ENCODE measurements at places on chromosomes 11 and 22.

DNA sequence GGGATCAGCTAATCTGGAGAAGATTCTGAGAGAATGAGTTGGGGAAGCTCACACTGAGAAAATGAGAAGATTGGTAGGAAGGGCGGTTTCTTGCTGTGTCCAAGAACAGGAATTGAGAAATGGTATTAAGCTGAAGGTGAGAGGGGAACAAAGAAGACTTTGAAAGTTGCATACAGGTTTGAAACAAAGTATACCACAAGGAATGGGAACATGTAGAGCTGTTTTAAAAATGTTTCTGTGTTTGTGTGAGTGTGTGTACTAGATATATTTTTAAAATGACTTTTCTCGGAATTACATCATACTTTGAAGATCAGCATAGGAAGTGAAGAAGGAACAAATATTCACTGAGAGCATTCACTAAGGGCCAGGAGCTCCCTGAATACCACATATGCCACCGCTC lies 24.4 kb upstream of the IZUMO1R start:
- no peak for DNase-seq

DNA sequence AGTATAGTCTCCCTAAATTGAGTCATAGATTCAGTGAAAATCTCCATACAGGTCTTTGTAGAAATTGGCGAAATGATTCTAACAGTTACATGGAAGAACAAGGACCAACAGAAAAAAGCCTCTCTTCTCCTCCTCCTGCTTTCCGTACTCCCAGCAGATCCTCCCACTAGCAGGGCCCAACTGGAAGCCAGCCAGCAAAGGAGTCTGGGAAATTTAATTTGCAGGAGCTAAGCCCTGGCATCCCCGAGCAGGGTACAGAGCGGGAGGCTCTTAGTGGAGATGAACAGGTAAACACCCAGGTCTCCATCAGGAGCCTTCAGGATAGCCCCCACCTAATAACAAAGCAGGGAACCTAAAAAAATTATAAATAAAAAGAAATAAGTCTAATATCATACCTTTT lies 1473.8 kb downstream of the TBC1D22A start:
- DNase-seq = no peak

DNA sequence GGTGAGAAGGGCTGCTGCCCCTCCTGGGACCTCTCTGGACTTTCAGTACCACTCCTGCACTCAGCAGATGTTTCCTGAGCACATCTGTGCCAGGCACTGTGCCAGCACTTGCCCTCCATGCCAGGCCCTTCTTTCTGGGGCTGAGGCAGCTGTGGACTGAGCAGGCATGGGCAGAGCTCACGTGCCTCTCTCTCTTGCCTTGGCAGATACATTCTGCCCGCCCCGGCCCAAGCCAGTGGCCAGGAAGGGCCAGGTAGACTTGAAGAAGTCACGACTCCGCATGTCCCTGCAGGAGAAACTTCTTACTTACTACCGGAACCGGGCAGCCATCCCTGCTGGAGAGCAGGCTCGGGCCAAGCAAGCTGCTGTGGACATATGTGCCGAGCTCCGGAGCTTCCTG lies 8.3 kb upstream of the ATF4 start:
- DNase-seq = no peak

GRCh38 chr22:40628354-40629042 lies 8.0 kb downstream of the MRTFA start:
- peak; percentile 60 for DNase-seq

DNA sequence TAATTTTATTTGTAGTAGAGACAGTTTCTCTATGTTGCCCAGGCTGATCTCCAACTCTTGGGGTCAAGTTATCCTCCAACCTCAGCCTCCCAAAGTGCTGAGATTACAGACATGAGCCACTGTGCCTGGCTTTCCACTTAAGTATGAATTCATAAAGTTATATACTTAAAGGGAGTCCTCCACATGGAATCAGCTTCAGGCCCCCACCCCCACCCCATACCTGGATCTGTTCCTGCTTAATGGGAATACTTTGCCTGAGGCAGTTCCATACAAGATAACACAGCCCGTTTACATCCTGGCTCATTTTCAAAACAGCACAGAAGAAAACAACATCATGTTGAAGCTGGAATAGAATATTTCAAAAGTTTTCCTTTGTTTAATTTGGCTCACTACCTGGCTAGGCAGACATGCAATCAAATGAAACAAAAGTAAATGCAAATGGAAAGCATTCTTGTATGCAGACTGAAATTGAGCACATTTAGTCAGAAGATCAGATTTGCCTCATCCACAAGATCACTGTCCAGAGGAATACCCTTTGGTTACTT lies 82.4 kb downstream of the FAT3 start:
- no peak for DNase-seq

- DNase-seq = peak; percentile 88
These were observed 24.4 kb upstream of the PAMR1 start for GRCh38 chr11:35549787-35550186.

- no peak for DNase-seq
These were observed 20.3 kb downstream of the FAM118B start for GRCh38 chr11:126231725-126232459.

GRCh38 chr11:95279921-95280868 lies 49.2 kb upstream of the SESN3 start:
- no peak for DNase-seq

DNA sequence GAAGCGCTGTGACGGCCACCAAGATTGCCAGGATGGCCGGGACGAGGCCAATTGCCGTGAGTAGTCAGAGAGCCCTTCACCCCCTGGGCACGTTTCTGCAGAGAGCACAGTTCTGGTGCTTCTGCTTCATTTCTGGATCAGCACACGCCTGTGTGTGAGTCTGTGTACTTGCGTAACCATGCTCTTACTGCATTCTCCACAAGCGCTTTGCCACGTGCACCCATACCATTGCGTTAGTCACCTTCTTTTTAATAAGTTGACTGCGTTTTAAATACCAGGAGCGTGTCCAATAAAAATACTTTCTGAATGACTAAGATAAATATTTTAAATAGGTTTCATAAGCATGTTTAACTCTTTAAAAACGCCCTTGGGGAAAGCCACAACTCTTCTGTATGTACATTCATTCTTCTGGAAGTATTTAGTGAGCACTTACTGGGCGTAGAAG lies 143.0 kb upstream of the SORL1-AS1 start:
- DNase-seq = peak; percentile 93

GRCh38 chr22:24270556-24271385 lies at the start of gene SPECC1L:
Gene SPECC1L (plus strand): TSS chr22:24270831. CDS start chr22:24302232, 31,401 bp downstream.
- peak; percentile 99 for DNase-seq

DNA sequence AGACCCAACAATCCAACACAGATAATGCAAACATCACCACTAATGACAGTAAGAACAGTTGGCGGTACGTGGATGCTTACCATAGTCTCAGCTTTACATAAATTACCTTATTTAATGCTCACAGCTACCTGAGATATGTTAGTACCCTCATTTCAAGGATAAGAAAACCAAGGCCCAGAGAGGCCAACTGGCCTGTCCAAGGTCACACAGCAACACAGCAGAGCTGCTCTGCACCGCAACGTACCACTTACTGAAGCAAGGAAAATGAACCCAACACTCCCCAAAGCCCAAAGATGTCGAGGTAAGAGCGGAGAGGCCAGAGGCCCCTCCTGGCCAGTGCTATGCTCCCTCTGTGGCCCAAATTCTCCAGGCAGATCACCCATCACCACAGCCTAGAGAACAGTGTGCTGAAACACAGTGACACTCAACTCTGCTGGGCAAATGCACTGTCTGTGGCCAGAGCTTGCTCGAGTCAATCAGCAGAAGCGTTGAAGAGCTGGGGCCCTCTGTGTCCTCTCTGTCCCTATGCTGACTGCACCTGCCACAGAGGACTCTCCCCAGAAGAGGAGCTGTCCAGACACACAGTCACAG lies 14.0 kb downstream of the SHANK2 start:
- no peak for DNase-seq

DNA sequence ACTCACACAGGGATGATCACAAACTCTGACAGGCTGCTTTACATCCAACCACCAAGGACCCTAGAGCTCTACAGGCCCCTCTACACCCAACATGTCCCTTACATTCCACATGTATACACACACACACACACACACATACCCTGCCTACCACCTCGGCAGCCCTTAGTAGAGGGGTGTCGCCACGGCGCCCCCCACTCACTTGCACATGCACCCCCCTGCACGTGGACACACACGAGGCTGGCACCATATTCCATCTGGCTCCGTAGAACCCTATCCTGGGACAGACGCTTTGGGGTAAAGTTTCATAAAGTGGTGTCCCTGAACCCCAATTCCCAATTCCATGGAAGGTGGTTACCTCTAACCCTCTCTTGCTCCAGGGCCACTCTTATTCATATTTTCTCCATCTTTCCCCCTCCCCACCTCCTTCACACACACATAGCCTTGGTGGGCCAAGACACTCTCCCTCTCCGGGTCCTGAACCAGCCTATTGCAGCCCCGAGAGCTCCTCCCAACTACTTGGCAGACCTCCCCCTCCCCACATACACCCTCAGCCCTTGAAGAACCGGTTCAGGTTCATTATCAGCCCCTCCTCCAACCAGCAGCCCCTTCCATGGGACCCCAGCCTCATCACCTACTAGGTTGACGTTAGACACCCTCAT lies 809 bp downstream of the PDE2A start:
- DNase-seq = no peak

- DNase-seq = no peak
These were observed 5.6 kb downstream of the ALX4 start for GRCh38 chr11:44304091-44305025.

GRCh38 chr11:11446967-11447366 lies 93.9 kb upstream of the CSNK2A3 start:
- DNase-seq = no peak

GRCh38 chr11:120908461-120909181 lies 115.3 kb upstream of the TBCEL start:
- no peak for DNase-seq

DNA sequence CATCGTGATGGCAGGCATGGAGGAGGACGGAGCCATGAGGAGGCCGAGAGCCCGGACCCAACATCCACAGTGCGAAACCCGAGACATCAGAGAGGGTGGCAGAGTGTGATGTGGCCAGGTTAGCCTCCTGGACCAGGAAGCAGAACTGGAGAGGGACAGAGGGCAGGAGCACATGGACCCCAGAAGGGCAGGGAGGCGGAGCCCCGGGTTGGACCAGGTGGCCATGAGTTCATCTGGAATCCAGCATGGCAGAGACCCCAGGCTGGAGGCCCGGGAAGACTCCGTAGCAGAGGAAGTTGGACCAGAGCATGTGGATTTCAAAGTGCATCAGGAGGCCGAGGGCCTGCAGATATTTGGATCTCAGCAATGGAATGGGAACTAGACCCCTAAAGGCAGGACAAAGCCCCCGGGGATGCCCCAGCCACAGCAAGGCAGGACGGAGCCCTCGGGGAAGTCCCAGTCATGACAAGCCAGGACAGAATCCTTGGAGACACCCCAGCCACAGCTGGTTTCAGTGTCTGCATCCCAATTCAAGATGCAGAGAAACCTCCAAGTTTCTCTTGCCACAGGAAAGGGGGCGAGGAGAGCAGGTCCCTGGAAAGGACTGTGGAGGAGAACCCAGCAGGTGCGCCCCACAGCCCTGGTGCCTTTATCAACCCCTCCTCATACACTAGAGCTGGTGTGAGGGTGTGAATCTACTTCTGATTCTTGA lies 1393.4 kb downstream of the BRD1 start:
- no peak for DNase-seq

GRCh38 chr22:18113680-18114394 lies 3.2 kb downstream of the TUBA8 start:
- DNase-seq = no peak

DNA sequence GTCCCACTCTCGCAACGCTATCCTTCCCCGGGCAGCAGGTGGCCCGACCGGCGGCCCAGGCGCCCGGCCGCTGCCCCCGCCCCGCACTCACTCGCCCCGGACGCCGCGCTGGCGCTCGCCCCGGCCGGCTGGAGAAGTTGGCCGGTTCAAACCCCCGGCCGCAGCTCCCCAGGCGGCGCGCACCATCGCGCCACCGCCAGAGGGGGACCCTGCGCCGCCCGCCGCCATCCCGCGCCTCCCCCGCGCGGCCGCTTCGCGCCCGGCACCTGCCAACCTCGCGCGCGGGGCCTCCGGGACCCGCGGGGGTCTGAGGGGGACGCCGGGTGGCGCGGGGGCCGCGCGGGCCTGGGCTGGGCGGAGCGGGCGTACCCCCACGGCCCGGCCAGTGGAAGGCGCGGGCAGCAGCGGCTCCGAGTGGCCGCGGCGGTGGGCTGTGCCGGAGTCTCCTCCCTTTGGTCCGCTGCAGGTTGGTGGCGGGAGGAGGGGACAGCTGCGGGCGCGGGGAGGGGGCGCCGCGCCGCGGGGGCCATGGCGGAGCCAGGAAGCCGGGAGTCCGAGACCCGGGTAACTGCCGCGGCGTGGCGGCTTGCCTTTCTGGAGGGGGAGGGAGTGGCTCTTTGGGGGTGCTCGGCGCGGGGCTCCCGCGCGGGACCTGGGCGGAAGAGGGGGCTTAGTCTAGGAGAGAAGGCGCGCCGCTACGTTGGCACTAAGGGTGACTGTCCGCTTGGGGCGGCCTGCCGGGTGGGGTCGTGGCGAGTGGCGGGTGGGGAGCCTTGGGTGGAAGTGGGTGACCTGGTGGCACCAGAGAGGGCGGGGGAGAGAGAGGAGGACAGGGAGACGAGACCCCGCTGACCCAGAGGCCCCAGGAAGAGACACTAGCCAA lies at the start of the genes MPST and TST:
MPST (plus strand) TSS at position 434 of the 883 bp plus-strand sequence; CDS start at position 529, 95 bp downstream.
TST (minus strand) TSS at position 139 of the 883 bp plus-strand sequence. CDS start 715 bp downstream, outside the sequence.
- DNase-seq = peak; percentile 85

DNA sequence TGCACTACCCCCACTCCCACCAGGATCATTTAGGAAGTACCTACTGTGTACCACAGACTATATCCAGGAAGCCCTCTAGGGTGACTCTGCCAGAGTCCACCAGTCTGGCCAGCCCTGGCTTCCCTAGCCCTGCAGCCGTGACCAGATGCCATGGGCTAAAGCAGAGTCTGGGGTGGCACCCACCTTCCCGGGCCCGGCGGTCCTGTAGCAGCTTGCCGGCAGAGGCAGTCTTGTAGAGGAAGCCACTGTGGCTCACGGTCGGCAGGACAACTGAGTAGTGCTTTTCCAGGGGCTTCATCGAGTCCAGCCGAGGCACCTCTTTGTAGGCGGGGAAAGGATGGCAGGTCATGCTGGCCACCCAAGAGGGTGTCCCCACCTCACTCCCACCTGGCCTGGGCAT lies 27.2 kb upstream of the PDE2A start:
- DNase-seq = no peak

DNA sequence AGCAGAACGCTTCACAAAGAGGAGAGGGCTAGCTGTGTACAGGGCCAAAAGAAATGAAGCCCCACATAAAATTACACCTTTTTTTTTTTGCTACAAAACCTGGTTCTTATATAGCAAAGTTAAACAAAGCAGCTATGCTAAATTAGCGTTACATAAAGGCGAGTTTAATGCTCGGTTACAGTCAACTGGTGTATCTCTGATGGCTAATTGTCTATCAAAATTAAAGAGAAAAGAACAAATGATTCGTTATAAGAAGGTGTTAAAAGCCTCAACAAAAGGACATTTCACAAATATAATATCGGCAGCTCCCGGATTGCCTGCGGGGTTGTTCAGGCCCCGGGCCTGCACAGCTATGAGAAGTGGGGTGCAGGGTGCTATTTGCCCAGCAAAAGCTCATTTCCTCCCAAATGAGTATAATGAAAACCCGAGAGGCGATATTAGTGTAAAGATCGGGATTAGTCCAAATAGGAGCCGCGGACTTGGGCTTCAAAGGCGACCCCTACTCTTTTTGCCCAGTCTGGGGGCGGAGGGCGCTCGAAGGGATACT lies 13.3 kb upstream of the PAX6 start:
- no peak for DNase-seq

Data from AG08395 (cell line).